T-helper 22 cell (primary cell): ENCODE measurements at places on chromosomes 5 and 9.

GRCh38 chr9:91919621-91920020 is 30.4 kb downstream of the ROR2 start:
- no peak for DNase-seq

- DNase-seq: no peak
These were observed 39.9 kb downstream of the ERP44 start for GRCh38 chr9:100058699-100059579.

GRCh38 chr5:39670391-39670790 is 245.6 kb upstream of the DAB2 start:
- no peak for DNase-seq

- DNase-seq: no peak
These were observed 246.6 kb downstream of the ENC1 start for GRCh38 chr5:74393943-74394342.

DNA sequence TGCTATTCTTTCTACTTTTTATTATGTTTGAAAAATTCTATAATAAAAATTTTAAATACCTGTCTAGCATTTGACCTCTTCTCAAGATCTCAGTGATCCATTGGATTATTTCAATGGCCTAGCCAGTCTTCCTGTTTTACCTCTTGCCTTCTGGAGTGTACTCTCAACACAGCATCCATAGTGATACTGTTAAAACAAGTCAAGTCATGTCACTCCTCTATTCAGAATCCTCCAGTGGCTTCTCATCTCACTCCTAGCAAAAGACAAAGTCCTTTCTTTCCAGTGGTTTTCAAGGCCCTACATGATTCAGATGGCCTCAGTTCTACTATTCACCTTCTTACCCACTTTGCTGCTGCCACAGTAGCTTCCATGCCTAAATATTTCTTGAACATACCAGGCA is 1.8 kb downstream of the MARVELD2 start:
- no peak for DNase-seq

GRCh38 chr9:71984403-71984802 is 73.0 kb downstream of the C9orf85 start:
- DNase-seq: no peak

- no peak for DNase-seq
These were observed 299.4 kb downstream of the ICE1 start for GRCh38 chr5:5721881-5722280.

DNA sequence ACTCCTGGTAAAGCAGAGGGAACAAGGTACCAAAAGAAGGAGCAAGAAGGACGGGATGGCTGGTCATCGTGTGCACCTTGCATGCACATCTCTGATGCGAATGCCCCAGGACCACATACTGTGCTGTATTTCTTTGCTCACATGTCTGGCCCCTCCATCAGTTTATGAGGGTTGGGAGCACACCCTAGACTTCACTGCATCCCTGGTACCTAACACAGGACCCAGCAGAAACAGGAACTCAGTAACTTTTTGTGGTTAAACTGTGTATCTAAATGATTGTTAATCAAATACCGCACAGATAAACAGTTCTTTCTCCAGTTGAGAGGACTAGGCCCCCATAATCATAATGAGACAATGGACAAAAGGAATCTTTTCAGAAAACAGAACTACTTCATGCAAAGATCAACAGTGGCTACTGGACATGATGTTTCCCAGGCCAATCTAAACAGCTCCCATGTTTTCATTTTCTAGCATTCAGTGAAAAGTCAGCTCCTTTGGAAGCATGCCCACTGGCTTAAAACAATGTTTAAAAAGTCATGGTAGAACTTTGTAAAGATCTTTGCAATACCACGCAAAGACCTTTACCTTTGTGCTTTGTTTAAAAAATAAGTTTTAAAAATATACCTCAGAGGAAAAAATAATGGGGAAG is 55.5 kb upstream of the IFNK start:
- DNase-seq: no peak

- no peak for DNase-seq
These were observed 25.2 kb downstream of the CCL28 start for GRCh38 chr5:43386960-43387362.

DNA sequence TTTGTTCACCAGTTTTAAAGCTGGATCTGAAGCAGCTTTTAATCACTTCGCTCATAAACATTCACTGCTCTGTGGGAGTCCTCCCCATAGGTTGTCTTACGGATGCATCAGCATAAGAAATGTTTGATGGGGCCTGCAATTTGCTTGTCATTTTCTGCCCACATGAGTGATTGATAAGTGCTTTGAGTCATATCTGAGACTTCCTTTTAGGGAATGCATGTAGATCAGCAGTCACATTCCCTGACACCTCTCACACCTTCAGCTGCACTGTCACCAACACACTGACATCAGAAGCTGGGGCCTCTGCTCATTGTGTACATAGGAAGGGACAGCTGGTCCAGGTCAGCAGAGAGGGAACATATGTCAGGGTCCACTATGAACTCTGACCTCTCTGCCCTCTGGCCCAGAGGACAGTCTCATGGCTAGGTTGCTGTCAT is 84.1 kb upstream of the SPATA31D4 start:
- DNase-seq: no peak

DNA sequence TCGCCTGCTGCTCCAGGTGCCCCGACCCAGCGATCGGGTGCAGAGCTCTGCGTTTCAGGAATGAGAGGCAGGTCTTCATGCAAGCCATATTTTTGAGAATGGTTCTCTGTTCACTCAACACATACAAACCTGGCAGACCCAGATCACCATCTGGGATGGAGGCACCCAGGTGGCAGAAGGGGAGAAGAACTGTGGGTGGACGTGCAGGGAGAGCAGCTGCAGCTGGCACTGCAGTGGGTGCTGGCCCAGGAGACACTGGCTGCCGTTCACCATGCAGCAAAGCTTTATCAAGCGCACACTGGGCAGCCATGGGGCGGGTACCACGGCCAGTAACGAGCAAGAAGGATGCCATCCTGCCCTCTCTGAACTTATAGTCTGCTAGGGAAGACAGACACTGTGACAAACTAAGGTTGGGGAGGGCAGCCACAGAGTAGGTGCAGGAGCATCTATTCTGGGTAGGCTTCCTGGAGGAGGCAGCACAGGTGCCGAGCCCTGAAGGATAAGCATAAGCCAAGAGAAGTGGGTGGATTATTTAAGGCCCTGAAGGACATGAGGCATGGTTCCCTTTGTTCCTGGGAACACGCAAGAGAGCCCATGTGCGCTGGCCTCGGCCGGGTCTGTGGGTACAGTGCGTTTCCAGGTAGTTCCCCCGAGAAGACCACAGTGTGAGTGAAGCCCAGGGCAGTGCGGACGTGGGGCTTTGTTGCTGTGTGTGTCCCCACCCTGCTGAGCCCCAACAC is 46.2 kb upstream of the FCN2 start:
- no peak for DNase-seq

GRCh38 chr5:9431496-9432258 is 114.2 kb downstream of the SEMA5A start:
- DNase-seq: no peak

DNA sequence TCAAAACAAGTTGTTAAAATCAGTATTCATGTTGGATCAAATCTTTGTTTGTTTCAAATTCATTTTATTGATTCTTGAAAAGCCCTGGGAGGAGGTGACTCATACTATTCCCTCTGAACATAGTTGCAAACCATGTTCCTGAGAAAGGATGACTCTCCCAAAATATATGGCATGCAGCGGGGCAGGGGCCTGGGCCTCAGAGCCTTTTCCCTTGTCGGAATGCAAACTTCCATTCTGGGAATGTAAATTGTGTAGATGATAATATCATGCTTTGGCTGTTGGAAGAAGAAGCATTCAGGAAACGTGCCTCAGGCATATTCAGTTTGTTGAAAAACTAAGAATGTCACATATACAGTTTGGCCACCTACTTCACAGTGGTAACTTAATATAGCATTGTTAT is 242.0 kb downstream of the AUH start:
- DNase-seq: no peak

DNA sequence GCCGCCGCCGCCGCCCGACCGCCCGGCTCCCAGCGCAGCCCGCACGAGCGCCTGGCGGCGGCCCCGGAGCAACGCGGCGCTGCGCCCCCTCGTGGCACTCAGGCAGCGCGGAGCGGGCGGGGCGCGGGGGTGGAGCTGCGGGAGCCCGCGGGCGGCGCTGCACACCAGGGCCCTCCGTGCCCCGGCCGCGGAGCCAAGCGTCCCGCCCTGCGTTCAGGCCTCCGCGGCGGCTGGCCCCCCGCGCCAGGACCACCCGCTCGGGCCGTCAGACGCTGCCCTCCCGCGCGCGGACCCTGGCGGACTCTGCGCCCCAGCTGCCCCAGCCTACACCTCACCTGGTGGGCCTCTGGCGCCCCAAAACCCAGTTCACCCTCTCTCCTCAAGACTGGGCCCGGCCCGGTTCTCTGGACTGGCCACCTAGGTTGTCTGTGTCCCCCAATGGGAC is at the start of gene RASGEF1C:
TSS of gene RASGEF1C (minus strand) at position 75 of the 445 bp plus-strand sequence. CDS start 71,159 bp downstream, outside the sequence.
- DNase-seq: no peak

DNA sequence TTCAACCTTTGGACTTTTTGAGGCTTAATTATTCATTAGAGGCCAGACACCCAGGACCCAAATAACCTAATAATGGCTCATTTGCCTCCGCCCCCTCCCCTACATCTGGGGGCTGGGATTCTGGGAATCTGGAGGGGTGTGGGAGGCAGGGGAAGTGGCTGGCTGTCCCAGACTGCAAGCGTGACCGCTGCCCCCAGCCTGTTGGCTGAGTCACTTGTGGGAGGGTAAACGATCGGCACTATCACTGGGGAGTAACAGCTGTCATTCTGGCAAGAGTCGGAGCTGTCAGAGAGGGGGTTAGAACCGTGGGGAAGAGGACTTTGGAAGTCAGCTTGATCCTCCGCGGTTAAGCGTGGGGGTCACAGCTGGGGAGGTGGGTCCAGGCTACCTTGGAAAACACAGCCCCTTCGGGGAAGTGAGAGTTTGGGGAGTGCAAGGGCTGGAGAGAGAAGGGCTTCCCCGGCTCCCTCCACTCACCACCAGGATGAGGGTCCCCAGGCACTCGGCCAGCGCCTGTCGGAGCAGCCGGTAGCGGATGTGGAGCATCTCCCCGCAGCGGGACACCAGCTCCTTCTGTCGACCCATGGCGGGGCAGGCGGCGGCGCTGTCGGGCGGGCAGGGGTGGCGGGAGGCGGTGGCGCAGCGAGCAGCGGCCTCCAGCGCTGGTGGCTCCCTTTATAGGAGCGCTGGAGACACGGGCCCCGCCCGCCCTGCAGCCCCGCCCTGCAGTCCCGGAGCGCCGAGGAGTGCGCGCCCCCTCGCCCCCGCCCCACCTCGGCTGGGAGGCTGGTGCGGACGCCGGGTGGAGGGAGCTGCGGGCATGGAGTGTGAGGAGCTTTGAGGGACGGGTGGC is at the start of gene AQP3:
TSS of gene AQP3 (minus strand) at position 648 of the 853 bp plus-strand sequence. CDS start at position 585, 63 bp downstream.
- peak; percentile 64 for DNase-seq

- peak; percentile 53 for DNase-seq
These were observed 16.4 kb downstream of the ITK start for GRCh38 chr5:157197086-157197485.

DNA sequence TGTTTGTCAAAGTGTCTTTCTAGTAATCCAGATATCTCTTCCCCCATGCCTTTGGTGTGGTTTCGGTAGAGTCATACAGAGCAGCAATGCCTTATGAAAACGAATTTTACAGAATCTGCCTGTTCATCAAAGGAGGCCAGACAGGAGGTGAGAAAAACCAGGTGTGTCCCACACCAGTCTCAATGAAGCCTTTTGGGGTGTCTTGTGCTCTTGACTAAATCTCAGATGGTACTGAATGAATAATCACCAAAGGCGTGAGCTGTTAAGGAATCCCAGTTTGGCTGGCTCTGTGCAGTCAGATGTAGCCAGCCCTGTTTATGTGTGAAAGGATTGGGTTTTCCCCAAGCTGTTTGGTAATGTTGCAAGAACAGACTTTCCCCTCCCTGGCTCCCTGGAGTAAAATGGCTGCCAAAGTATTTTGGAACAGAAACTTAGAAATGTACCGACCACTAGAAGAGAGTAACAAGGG is 70.8 kb upstream of the CDKN2B start:
- no peak for DNase-seq

DNA sequence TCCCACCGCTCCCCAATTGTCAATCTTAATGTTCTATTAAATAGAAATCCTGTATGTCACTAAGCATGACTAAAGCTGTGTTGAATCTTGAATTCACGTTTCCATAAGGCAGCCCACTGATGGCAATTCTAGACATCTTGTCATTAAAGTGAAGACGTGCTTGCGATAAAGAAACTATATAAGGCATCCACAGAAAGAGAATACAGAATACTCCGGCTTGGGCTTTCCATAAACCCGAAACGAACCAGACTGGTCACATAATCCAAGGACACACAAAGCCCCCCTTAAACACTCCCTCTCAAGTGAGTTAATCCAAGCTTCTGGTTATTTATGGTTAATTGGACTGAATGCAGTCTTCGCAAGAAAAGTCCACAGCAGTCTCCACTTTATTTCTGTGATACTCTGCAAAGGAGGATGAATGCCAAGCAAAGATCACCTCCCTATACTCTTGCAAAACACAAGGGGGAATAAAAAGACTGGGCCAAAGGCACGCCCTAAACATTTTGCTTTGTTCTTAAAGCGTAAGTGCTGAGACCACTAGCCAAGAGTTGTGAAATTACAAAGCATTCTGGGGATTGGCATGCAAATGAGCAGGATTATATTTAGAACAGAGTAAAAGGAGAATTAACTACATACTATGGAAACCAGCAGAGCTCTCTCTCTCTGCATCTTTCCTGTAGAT is 54.7 kb downstream of the DPYSL3 start:
- DNase-seq: no peak

GRCh38 chr5:54990841-54991258 is 5.5 kb upstream of the ESM1 start:
- DNase-seq: no peak

DNA sequence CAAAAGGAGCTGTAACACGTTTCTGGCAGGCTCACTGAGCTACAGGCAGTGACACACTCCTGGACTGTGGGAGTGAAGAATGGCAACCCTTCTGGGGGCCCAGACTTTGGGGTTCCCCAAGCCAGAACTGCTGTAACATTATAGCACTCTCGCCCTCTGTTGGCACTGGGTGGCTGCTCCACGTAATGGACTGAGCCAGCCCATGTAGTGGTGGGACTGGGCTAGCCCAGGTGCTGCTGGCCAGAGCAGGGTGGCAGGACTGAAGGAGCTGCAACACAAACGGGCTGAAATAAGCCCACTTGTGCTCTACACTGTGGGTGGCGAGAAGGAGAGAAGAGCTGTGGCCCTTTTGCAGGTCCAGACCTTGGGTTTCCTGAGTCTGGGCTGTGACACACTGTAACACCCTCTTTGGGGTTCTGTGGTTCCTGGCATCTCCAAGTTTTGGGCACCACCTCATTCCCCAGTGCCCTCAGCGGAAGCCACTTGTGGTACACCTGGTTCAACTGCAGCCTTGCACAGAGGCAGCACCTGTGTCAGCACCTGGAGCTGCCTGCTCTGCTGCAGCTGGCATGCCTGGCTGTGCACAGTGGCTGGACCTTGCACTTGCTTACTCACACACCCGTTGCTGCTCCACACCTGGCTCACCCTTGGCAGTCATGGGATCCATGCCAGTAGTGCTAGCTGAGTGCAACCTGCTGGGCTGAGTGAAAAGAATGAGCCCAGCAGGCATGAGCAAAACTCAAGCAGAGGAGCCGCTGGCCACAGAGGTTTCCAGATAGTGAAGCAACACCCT is 95.0 kb upstream of the PRR16 start:
- DNase-seq: no peak
